Stimulated activated CD4-positive, alpha-beta T cell treated with anti-CD3 and anti-CD28 coated beads, Interleukin-1b, Interleukin-23, amount 100 ng/mL, for 1 hour (primary cell): ENCODE measurements at places on chromosomes 2 and 18.
A peak's percentile ranks its signal among the peaks of the same experiment; 100 is the strongest.

GRCh38 chr2:20456116-20456571, 9.3 kb downstream of the RHOB start:
- DNase-seq = no peak

- no peak for DNase-seq
These were observed 195.1 kb downstream of the ICOS start for GRCh38 chr2:204131621-204132020.

- no peak for DNase-seq
These were observed 61.0 kb downstream of the C2orf76 start for GRCh38 chr2:119305497-119306195.

GRCh38 chr18:48030616-48031480, 100.4 kb upstream of the SMAD2 start:
- DNase-seq = no peak

- no peak for DNase-seq
These were observed 175.6 kb downstream of the EN1 start for GRCh38 chr2:118671701-118672454.

DNA sequence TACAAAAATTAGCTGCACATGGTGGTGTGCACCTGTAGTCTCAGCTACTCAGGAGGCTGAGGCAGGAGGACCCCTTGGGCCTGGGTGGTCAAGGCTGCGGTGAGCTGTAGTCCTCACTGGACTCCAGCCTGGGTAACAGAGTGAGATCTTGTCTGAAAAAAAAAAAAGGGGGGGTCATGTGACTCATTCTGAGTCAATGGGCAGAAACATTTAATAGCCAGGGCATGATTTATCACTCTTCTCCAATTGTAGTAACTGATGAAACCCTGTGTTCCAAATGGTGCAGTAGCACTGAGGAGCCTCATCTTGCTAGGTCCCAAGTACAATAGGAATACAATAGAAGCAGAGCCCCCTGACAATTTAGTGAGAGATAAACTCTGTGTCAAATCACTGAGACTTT, 78.9 kb upstream of the CCDC68 start:
- no peak for DNase-seq

DNA sequence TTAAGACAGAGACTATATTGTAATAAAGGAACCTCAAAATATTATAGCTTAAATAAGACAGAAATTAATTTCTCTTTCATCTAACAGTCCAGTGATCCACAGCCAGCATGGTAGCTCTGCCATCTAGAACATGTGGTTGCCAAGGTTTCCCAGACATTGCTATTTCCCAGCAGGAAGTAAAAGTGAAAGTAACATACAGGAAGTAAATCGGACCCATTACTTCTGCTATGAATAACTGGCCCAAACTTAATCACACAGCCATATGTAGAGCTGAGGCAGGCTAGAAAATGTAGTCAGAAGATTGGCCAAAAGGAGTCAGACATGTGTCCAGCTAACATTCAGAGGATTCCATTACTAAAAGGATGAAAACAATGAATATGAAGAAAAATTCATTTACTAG, 71.0 kb downstream of the NOL4 start:
- no peak for DNase-seq

DNA sequence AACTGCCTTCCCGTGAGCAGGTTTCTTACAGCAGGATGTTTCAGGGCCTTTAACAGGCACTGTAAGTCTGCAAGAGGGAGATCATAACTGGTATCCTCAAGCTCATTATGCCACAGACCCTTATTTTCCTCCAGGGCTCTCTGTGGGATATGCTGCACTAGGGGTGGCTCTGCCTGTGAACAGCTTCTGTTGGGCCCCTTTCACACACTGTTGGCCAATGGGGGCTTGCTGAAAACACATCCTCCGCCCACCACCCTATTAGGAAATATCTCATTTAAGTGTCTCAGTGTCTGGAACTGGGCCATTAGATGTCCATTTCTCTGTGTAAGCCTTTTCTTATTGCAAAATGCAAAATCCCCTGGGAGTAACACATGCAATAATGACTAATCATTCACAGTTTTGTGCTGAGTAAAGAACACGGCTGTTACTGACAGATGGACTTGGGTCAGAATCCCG, 414.3 kb upstream of the HS6ST1 start:
- no peak for DNase-seq

DNA sequence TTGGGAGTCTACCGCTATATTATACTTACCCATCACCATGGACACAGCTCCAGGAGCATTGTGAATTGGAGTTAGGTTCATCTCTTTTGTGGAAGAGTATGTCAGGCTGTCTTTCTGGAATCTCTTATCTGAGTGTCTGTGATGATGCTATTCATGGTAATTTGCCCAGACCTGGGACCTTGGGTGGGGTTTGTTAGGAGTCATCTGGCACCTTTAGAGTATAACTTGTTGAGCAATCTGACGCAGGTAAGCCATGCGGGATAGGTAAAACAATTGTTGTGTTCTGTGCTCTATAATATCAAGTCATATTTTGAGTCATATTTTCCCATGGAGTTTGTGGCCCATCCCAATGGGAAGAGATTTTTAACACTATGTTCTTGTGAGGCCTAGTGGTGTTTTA, 49.7 kb upstream of the MAPRE2 start:
- no peak for DNase-seq

- DNase-seq = no peak
These were observed 1950.8 kb upstream of the PIK3C3 start for GRCh38 chr18:40004246-40004645.

GRCh38 chr18:56921896-56922480, 224.9 kb upstream of the BOD1L2 start:
- no peak for DNase-seq

GRCh38 chr2:67985586-67985985, 77.2 kb downstream of the C1D start:
- no peak for DNase-seq

GRCh38 chr2:150046211-150046610, 441.3 kb downstream of the RND3 start:
- DNase-seq = no peak

DNA sequence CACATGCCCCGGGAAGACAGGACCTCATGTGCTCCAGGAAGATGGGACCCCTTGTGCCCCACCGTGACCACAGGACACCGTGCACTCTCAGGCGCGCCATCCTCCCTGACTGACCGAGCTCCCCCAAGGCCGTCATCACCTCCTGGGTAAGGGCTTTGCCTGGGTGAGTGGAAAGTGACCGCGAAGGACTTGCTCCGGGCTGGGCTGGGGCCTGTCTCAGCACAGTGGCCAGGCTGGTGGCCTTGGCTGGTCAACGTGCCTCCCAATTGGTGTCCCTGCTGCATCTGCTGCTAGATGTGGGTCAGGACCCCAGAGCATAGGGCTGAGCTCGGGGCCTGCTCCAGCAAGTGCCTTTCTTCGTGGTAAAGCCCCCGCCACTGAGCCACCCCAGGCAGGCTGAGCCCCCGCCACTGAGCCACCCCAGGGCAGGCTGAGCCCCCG, 69.7 kb upstream of the CTDP1 start:
- DNase-seq = no peak

DNA sequence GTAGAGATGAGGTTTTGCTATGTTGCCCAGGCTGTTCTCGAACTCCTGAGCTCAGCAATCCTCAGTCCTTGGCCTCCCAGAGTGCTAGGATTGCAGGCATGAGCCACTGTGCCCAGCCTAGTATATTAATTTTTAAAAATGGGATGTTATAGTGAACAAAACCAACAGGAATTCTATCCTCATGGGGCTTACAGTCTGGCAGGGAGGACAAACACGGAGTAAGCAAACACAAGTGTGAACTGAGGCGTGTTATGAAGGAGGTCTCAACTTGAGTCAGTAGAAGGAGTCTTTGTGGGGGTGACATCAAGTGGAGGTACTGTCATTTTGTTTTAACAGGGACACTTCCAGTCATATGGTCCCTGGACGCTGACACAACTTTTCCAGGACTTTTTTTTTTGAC, 33.1 kb downstream of the EMILIN2 start:
- DNase-seq = no peak

GRCh38 chr2:133158024-133158423, 410.2 kb downstream of the NCKAP5 start:
- DNase-seq = no peak

DNA sequence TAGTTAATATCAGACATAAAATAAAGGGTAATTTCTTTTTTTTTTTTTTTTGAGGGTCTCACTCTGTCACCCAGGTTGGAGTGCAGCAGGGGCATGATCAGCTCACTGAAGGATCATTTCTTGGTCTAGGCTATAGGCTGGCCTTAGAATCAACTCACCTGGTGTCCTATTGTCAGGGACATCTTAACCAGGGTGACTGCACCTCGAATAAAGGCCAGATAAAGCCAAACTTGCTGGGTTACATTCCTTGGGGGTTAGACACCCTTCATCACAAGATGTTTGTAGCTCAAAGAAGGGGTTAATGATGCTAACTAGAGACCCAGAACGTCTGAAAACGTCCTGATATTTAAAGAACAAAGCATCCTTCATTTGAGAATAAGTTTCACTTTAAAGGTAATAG, 17.9 kb downstream of the SPATA3 start:
- DNase-seq = no peak

GRCh38 chr2:72716601-72717000, 109.2 kb downstream of the EXOC6B start:
- DNase-seq = no peak

DNA sequence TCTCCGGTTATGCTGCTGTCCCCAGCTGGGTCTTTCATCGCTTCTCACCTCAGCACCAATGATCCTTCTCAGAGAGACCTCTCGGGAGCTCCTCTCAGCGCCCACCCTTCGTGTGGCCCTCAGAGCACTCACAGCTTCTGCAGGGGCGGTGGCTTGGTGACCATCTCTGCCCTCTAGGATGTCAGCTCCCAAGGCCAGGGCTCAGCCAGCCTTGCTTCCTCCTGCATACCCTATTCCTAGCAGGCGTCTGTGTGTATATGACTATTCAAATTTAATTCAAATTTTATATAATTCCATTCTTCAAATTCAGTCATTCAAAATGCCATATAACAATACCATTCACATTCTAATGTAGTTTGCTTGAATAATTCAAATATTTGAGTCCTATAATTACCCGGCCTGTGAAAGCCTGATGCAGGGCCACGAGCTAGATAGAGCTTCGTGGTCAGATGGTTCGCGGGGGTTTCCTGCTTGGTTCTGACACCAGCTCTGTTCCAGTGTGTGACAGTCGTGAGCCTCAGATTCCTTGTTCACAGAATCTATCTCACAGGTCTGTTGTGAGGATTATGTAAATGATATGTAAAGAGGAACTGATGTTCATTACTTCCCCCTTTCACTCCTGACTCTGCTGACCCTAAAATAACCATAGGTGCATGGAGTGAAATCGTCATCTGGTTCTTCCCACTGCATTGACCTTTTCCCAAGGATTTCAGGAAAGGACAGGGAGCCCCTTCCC, 94.0 kb upstream of the CNGA3 start:
- DNase-seq = no peak

- DNase-seq = no peak
These were observed 1.3 kb downstream of the HDAC4 start for GRCh38 chr2:239399433-239399920.

DNA sequence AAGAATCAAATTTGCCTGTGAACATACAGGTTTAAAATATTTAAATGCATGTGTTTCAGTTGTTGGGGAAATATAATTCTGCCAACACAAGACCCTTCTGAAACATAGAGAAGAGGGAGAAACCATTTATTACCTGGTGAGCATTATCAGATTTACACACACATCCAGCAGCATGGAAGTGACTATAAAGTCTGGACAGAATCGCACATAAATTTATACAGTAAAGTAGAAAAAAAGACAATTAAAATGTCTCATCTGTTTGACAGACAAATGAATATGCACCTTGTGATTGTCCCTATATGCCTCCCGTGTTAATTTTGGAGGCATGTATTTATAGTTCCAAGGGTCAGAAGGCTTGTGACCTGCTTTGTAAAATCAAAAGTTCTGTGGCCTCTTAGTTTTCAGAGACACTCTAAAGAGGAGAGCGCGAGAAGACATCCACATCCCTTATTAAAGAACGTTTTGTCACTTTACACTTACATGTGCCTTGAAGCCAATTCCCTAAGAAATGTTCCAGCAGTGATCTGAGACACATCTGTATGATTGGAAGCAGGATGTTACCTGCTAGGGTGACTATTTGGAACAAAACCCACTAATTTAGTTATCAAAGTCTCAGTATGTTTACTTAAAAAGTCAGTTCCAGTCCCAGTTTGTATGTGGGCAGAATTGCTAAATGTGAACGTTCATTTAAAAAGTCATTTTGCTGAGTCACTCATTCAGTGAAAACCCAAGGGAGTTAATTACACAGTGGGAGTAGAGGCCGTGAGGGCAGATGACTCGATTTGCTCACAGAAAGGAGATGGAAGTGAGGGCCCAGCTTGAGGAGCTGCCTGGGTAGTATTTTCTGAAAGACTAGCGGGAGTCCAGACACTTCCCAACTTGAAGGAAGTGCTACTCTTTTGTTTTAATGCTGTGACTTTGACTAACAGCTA, 527.6 kb upstream of the MEX3C start:
- DNase-seq = no peak

DNA sequence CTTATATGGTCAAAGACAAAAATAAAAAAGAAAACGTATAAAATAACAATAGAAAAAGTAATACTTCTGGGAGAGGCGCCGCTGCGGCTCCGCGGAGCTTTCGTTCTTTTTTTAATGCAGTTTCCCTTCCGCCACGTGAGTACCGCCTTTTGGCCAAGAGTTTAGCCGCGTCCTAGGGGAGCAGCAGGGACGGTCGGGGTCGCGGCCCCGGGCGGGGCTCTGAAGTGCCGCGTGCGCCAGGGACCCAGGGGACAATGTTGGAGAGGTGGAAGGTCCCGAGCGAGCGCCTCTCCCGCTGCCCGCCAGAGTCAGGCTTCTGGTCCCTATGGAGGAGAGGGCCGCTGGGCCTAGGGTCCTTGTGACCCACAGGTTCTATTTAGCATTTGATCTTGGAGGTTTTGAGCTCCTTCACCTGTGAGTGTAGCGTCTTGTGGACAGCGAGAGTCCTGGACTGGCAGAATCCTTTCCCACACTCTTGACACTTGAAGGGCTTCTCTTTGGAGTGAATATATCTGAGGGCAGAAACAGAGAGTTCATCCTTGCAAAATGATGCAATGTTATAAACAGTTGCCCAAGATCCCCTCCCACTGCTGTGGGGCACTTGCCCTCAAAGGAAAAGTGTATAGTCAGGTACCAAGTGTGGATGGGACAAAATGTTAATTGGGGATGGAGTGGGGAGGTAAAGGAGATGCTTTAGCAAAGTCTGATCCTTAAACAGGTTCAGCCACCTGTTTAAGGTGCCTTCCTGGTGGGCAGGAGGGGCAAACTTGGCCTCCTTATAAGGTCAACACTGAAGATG, 6.3 kb downstream of the OSR1 start:
- no peak for DNase-seq

- DNase-seq = no peak
These were observed 208.1 kb upstream of the KLHL14 start for GRCh38 chr18:32980896-32981295.

- peak; percentile 47 for DNase-seq
These were observed 28.7 kb downstream of the SRSF7 start for GRCh38 chr2:38722271-38723061.

- no peak for DNase-seq
These were observed 19.5 kb upstream of the PUM2 start for GRCh38 chr2:20370191-20370590.

GRCh38 chr2:45191976-45192375, 182.7 kb upstream of the SIX2 start:
- DNase-seq = no peak

- no peak for DNase-seq
These were observed 217.5 kb downstream of the CYP26B1 start for GRCh38 chr2:71930049-71930681.

- no peak for DNase-seq
These were observed 147.2 kb downstream of the SMAD7 start for GRCh38 chr18:48803518-48803917.
